HS-27A (cell line): ENCODE measurements at places on chromosomes 16 and 17.

GRCh38 chr16:68370581-68371275, 59.9 kb downstream of the PRMT7 start:
- DNase-seq = no peak

DNA sequence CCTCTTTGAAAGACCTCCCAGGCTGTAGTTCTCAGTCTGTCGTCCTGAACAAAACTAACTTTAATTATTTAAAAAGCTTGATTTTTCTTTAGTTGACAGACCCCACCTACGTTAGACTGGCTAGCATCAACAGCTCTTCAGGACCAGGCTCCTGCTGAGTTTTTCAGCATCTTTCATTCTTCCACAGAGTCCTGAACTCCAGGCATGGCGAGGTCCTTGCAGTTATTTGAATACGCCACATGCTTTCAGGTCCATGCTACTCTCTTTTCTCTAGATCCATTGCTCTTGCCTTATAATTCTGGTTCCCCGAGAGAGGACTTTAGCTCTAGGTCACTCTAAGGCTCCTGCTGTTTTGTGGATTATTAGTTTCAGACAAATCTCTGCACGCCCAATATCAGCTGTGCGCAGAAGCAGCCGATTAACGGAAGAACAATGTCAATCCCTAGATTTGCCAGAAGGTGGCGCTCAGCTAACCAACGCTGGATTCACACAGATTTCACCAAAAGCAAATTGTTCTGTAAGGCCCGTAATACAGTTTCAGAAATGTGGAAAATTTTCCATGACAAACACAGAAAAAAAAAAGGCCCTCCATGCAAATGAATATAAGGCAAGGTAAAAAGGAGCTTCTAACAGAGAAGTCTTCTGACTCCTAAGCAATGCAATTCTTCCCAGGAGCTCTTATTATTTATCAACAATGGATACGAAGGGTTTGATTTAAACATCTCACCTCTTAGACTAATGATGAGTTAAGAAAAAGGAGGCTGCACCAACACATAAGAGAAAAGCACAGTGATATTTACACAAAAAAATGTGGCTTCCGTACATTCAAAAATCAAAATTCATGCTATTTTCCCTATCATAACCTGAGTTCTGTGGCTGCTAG, 33.5 kb upstream of the BCO1 start:
- no peak for DNase-seq

DNA sequence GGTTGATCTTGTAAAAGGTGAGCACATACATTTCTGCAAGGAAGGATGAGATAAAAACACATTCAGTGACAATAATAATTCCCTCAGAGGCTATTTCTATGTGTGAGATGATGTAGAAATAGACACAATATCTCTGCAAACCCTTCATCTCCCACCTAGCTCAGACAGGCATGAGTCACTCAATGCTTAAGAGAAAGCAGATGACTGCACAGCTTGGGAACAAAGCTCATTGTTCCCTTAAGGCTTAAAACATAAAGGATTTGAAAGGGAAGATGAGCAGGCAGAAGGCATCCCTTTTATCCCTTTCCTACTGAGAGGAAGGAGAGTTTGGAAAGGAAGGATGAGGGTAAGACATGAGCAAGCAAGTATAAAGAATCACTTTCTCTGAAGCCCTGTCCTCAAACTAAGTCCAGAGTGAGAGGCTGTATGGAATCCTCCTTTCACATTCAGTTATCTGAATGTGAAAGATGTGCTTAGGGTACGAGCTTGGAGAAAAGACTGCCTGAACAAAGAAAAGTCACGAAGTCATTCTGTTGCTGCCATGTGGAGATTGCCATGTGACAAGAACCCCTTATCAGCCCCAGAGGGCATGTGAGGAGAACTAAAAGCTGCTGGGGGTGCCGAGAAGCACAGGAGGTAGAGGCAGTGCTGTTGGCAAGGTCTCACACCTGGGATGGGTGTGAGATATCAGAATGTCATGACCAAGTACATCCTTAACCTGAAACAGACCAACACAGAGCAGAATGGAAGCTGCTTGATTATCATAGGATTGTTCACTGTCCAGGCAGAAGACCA, 58.2 kb downstream of the CNTNAP4 start:
- no peak for DNase-seq

DNA sequence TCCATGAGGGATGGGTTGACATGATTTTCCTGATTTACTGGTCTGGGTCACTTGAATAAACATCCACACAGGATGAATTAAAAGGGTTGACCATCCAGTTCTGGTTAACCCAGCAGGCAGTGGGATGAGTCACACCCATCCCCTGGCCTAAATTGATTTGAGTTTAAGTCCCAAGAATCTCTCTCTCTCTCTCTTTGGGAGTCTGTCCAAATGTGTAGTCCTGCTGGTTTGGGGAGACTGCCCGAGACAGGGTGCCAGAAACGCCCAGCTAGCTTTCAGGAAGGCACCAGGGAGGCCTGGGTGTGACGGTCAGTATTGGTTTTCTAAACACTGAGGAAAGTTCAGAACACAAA, 38.8 kb downstream of the SCPEP1 start:
- DNase-seq = peak; percentile 11

GRCh38 chr17:42274253-42274542, 2.0 kb downstream of the STAT5B start:
- DNase-seq = no peak

GRCh38 chr17:82603981-82604448, 44.2 kb downstream of the WDR45B start:
- no peak for DNase-seq
